ENCODE measurements at places on chromosomes 16 and 17.

DNA sequence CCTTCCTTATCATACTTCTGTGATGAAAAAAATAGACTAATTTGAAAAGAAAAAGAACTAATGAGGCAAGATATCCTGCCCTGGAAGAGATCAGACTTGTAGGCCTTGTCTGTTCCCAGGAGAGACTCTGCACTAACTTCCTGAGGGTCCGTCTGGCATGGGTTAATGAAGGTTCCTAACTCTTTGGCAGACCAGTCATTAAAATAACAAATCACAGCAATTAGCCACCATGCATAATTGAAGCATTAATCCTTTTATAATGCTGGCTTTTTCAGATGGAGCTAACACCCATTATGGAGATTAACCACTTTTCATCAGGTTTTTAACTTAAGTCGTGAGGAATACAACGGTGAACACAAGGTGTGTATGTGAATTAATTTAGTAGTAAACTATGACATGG lies 10.4 kb upstream of the KRT10 start:
- no peak for DNase-seq

DNA sequence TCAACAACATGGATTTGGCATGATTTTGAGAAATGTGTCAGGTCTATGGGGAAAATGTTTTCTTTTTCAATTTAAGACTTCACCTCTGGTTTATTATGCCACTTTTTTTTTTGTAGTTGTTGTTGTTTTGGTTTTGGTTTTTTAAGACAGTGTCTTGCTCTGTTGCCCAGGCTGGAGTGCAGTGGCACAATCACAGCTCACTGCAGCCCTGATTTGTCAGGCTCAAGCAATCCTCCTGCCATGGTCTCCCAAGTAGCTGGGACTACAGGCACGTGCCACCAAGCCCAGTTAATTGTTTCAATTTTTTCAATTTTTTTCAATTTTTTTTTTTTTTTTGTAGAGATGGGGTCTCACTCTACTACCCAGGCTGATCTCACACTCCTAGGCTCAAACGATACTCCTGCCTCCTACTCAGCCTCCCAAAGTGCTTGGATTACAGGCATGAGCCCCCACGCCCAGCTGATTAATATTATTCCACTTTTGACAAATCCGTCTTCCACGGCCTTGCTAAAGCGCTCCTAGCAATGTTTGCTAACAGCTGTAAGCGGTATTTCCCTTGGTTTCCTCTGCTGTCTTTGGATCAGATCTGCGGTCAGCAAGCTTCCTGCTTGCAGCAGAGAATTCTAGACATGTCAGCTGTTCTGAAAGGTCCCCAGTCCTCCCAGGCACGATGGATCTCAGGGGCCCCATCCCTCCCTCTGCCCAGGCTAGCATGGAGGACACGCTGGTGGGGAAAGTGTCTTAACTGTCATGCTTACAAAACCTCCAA lies 7.0 kb upstream of the MILR1 start:
- DNase-seq: no peak

DNA sequence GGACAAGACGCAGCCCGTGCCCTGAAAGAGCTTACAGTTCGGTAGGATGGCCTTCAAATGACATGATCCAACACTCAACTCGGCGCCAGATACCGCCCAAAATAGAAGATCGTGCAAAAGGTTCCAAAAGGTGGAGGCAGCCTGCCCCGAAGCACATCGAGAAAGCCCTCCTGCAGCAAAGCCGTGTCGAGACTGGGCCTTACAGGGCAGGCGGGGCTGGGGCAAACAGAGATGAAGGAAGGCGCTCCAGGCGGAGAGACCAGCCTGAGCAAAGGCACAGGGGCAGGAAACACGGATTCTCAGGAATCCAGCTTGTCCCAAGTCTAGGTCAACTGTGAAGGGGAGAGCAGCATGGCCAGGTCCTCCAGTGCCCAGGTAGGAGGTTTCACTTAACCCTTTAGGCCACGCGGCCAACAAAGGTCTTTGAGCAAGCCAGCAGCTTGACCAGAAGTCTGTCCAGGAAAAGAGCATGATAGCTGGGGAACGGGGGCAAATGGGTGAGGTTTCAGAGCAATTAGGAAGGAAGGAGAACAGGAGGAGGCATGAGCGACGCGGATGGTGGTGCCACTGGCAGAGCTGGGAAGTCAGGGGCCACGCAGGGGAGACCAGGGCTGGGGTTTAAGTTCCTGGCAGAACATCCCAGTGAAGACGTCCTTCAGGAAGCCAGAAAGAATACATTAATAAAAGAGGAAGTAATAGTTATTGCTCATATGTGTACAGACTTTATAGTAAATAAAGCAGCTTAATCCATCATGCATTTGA lies 21.2 kb upstream of the EIF1 start:
- DNase-seq: no peak

DNA sequence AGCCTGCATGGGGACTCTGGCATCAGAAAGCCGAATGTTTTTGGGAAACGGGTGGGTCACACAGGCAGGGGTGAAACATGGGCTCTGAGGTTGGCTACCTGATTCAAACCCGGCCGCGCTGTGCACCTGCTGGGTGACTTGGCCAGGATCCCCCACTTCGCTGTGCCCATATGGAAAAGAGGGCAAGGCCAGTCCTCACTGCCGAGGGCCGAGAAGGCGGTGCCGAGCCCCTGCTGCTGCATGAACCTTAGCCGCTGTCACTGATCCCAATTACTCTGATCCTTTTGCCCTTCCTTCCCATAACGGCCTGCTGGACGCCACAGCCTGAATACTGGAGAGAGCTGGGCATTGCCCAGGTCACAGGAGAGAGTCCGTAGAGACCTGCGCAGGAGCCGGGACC lies 17.7 kb downstream of the KDM8 start:
- DNase-seq: no peak

DNA sequence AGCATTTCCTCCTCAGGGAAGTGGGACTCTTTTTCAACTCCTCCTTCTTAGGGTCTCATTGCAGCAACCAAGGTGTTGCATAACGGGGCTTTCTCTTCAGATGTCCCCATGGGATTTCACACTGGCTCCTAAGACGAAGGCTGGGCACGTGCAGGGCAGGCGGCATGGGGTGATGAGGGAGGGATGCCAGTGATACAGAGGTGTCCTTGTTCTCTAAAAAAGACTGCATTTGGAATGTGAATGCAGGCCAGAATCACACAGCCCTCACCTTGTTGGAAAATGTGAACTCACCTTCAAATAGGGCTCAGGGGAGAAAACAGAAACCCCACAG lies 105.6 kb downstream of the XYLT1 start:
- no peak for DNase-seq

- DNase-seq: peak; percentile 78
These were observed 6.5 kb downstream of the FNDC8 start for GRCh38 chr17:35127751-35128514.

DNA sequence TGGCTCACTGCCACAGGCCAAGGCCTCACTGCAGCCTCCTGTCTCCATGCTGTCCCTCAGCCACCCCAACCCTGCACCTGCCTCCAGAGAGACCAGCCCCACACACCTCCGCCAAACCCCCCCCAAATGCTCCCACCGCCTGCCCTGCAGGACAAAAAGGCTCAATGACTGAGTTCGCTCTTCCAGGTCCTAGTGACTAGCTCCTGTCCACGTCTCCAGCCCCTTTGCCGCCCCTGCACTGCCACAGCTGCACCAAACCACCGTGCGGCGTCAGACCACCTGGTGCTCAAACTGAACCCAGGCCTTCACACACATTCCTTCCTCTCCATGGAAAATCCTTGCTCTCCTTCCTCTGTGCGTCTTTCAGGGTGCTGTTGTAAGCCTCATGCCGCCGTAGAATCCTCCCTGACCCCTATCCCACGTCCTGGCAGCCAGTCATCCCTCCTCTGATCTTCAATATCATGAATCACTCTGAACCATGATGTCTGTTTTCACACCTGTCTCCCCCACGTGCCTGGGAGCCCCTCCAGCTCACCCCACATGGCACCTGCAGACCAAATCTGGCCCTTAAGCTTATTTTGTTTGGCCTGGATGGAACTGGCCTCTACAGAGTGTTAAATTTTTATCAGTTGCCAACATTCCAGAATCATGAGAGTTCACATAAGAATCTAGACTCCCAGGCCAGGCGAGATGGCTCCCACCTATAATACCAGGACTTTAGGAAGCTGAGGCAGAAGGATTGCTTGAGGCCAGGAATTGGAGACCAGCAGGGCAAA lies 4.3 kb upstream of the GSG1L start:
- peak; percentile 17 for DNase-seq

- no peak for DNase-seq
These were observed 16.4 kb upstream of the TMED6 start for GRCh38 chr16:69367980-69368379.

GRCh38 chr17:37273409-37274051 lies 102.3 kb upstream of the C17orf78 start:
- no peak for DNase-seq

- peak; percentile 67 for DNase-seq
These were observed 7.6 kb upstream of the HNF1B start for GRCh38 chr17:37752482-37752881.

DNA sequence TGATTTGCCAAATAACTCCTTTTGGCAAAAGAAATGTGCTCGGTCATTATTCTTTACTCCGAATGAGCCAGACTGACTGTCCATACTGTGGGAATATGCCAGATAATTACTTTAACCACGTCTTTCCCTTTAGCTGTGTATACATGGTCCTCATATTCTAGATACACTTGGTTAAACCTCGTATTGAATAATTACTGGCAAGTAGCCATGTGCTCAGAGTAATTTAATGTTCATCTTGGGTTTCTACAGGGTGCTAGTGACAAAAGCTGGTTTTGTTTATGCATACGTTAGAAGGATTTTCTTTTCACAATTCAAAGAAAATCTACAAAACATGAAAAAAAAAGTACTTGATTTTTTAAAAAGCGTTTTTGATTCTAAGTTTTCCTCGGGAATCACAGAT lies 540.3 kb downstream of the KCNJ2 start:
- DNase-seq: no peak

- no peak for DNase-seq
These were observed 14.6 kb downstream of the RND2 start for GRCh38 chr17:43039646-43040045.

DNA sequence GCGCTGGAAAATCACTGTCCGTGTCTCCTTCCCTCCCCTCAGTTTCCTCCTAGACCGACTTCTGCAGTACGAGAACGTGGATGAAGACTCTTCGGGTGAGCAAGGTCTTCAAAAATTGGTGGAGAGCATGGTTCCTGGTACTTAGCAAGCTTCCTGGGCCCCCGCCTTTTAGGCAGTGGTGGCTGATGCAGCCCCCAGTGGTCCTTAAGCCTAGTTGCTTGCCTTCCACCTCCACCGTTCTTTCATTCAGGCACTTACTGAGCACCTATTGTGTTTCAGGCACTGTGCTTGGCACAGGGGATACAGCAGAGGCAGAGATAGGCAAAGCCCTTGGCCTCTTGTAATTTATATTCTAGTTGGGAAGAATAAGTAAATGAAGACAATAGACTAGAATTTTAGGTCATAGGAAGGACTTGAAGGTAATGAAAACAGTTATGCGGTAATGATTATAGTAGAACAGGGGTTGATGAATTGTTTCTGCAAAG lies 767 bp downstream of the INO80E start:
- DNase-seq: no peak

GRCh38 chr17:74943808-74944522 lies 8.3 kb downstream of the OTOP3 start:
- DNase-seq: no peak

DNA sequence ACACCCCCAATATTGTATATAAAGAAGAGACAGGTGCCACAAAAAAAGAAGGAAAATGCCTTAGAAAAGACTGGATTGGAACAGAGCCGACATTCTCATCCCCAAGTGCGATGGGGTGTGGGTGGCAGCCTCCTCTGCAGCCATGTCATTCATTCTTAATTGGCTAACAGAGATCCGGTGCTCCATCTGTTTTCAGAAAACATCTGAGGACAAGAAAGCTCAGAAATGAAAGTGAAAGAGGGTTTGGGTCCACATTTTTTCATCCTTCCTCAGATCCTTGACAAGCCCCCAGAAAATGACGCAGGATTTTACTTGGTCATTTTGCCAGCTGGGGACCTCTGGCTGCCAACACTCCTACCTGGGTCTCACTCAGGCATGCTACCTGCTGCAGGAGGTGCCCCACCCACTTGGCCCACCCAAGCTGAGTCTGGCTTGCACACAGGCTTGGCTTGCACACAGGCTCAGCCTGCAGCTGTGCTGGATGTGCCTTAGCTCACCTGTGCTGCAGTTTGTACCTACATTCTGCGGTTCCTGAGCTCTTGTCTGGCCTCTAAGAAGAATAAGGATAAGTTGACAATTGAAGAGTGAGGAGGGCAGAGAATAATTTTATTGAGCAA lies 21.9 kb downstream of the KIF2B start:
- DNase-seq: no peak

DNA sequence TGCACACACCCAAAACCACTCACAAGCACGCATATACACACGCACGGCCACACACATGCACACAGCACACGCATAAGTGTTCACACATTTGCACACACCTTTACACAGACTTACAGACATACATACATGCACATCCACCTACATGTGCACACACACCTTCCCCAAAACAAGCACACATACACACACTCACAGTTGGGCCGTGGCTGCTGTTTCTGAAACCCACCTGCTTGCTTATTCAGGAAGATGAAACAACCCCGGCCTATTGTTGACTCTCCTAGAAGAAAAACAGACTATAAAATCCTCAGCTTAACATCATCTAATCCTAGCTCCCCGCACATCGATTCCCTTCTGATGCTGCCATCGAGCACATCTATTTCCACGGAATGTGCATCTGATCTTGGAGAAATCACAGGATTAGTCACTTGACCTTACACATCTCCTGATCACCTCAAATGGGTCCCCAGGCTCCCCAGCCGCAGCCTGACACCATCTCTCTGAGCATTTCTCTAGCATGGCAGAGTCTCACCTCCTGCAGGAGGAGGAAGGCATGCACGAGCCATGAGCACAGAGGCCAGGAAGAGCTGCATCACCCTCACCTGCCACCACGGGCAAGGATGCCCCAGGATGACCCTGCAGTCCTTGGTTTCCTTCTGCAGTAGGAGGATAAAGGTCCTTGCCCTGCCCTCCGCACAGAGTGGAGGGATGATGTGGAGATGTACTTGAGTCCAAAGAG lies 105.8 kb upstream of the CDH5 start:
- DNase-seq: no peak

- no peak for DNase-seq
These were observed 10.7 kb downstream of the CCDC40 start for GRCh38 chr17:80047176-80047575.

GRCh38 chr16:81830845-81831540 lies 51.9 kb downstream of the PLCG2 start:
- DNase-seq: no peak

- no peak for DNase-seq
These were observed 15.2 kb upstream of the TOX3 start for GRCh38 chr16:52561910-52562741.

GRCh38 chr16:66569131-66569530 lies 2.9 kb downstream of the CMTM1 start:
- no peak for DNase-seq

- no peak for DNase-seq
These were observed 9.1 kb downstream of the TOM1L2 start for GRCh38 chr17:17963066-17963465.

DNA sequence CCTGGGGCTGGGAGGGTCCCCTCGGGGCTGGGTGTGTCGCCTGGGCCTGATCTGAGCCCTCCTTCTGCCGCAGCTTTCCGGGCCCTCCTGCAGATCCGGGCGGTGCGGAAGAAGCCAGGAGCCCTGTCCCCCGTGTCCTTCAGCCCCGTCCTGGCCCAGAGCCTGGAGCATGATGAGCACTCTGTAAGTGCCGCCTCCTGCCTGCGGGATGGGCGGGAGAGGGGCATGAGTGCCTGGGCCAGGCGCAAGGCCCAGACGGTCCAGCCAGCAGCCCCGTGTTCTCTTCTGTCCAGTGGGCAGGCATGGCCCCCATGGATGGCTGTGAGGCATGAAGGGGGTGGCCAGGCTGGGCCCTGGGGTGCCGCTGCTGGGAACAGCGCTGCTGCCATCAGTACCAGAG lies 16.0 kb upstream of the NUDT16L1 start:
- no peak for DNase-seq

GRCh38 chr16:86505899-86506864 lies 4.1 kb upstream of the FOXF1 start:
- no peak for DNase-seq

All from BJ (cell line).